Jurkat, Clone E6-1 (cell line): ENCODE measurements at places on chromosomes 2 and 18.

- peak; percentile 49 for DNase-seq
Measured at GRCh38 chr2:190781604-190782198, 98.9 kb upstream of the GLS start.

DNA sequence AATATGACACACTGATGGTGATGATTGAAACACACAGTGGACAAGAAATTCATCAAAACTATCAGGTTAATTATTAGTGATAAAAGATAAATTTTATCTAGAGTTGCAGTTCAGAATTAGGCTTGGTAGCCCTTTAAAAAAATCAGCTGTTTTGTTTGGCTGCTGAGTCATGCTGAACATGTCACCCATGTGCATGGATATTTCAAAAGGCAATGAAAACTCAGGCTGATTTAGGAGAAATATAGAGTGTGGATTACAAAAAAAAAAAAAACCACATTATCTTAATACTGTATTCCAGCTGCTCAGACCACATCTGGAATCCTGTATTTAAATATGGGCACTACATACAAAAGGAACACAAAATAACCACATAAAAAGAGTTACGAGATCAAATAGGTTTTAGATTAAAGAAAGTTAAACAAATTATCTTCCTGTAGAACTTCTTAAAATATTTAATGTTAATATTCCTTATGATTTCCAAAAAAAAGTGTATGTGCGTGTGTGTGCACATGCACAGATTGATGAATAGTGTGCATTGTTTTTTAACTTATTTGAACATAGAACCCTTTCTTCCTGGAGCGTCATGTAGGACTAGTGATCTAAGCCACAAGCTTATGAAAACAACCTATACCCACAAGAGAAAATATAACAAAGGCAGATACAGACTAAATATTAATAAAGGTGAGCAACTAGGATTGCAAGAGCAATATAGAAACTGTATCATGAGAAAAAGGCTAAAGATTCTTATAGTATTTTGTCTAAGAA lies 186.2 kb downstream of the STK39 start:
- DNase-seq, result peak; percentile 28

- no peak for DNase-seq
Measured at GRCh38 chr2:11757101-11757500, 10.7 kb downstream of the LPIN1 start.

GRCh38 chr2:174121175-174121574 lies 127.2 kb downstream of the OLA1 start:
- DNase-seq, result no peak

DNA sequence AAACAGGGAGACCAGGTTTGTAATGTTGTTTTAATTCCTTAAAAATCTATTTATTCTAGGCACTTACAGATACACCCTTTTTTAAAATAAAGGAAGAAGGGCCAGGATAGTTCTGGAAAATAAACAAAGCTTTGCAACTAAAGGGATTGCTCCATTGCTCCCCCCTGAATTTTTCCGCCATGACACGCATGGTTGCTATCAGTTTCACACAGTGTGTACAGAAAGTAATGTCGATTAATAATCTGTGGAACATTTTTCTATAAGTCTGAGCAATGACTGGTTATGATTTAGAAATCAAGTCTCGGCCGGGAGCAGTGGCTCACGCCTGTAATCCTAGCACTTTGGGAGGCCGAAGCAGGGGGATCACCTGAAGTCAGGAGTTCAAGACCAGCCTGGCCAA lies 90.8 kb downstream of the GAREM1 start:
- DNase-seq, result no peak

DNA sequence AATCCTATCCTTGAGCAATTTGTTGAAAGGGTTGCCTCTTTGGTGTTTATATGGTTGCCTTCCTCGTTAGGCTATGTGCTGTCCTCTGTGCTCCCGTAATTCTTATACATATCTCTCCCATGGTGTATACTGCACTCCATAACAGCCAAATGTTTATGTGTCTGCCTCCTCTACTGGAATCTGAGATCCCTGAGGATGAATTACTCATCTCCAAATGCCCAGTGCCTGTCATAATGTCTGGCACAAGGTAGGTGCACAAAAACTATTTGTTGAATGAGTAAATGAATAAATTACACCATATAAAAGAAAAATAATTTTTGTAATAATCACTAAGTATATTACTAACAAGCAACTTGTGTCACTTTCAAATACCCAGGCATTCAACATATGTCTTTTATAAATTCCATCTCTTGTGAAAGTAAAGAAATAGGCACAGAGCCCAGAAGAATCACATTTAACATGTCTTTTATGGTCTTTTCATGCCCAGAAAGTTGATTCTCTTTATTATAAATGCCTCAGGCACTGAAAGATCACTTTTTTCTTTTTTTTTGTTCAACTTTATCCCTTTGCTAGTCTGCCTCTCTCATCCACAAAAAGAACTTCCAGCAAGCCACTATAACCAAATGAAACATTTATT lies 164.9 kb downstream of the CCDC148 start:
- no peak for DNase-seq

GRCh38 chr2:221443645-221444044 lies 128.5 kb downstream of the EPHA4 start:
- DNase-seq, result no peak

DNA sequence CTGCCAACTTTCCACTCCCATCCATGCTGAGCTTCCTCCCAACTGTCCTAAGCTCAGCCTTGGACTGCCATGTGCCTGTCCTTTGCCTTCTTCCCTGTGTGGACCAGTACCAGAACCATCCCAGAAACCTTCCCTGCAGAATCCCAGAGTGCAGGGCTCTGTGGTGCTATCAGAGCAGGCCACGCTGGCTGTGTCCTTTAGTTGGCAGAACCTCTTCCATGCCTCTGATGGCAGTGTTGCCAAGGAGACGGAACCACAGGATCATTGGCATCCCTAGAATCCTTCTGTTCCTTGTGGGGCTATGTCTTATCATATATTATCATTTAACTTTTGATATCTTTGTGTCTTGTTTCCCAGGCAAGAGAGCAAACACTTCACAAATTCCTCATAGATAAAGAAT lies 73.0 kb upstream of the NOSTRIN start:
- no peak for DNase-seq

DNA sequence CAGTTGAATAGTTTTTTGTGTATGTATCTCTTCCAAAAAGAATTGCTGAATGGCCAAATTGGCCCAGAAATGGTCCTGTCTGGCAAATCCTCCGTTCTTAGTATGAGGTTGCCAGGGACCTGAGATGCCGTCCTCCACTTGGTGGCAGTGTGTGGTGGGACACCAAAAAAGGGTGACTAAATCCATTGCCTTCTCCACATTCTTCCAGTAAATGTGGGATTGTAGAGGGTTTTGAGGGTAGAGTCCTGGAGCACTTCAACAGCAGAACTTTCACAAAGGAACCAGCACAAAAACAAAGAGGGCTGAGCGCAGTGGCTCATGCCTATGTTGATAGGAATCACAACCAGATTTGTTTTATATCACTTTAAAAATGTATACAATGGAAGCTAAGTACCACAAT lies 199.9 kb downstream of the BCL2 start:
- DNase-seq, result no peak

DNA sequence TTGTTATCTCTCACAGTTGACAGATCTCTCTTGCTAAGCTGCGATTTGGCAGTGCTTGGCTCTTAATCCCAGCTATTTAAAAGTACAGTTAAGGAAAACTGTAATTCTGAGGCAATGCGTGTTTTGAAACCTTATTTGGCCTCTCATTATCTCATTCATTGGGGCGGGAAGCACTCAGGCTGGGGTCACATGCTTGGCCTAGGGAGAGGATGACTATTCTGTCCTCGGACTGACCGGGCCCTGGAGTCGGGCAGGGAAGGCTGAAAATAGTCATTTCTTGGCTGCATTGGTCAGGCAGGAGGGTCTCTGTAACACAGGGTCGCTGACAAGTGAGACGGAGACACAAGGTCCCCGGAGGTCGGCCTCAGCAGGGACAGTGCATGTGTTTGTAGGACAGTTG lies 20.2 kb upstream of the EMILIN2 start:
- no peak for DNase-seq

DNA sequence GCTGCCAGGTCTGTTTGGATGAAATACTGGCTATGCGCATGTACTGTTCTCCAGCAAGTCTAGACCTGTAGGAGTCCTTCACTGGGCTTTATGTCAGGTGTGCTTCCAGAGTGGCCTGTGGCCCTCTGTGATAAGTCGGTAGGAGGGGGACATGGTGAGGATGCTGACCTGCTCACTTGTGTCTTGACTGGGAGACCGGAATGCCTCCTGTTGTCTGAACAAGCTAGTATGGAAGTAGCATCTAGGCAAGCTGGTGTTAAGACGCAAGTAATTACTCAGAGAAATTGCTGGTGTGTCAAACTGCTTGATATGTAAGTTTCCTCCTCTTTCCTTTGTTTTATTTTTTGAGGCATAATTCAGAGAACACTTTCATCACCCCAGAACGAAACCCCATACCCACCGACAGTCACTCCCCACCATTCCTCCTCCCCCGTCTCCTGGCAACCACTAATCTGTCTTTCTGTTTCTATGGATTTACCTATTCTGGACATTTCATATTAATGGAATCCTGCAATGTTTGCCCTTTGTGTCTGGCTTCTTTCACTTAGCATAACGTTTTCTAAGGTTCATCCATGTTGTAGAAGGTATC lies 76.4 kb downstream of the TMEM247 start:
- DNase-seq, result no peak

GRCh38 chr2:74573747-74574562 lies 19.4 kb downstream of the DOK1 start:
- DNase-seq, result peak; percentile 73

- no peak for DNase-seq
Measured at GRCh38 chr2:86138736-86139625, 32.9 kb downstream of the PTCD3 start.

DNA sequence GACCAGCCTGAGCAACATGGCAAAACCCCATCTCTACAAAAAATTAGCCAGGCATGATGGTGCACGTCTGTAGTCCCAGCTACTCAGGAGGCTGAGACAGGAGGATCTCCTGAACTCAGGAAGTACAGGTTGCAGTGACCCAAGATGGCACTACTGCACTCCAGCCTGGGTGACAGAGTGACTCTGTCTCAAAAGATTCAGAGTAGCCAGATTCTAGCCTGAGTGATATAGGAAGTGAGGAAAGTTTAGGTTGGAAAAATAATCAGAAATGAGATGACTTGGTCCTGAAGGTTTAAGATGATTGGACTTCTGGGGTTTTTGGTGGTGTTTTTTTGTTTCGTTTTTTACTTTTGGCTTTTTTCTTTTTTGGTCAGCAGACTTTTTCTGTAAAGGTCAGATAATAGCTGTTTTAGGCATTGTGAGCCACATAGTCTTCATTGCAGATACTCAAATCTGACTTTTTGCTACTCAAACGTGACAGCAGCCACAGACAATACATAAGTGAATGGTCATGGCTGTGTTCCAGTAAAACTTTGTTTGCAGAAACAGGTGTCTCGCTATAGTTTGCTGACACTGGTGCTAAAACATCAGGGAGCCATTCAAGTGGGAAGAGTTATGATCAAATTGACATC lies 104.1 kb upstream of the UBXN4 start:
- no peak for DNase-seq

DNA sequence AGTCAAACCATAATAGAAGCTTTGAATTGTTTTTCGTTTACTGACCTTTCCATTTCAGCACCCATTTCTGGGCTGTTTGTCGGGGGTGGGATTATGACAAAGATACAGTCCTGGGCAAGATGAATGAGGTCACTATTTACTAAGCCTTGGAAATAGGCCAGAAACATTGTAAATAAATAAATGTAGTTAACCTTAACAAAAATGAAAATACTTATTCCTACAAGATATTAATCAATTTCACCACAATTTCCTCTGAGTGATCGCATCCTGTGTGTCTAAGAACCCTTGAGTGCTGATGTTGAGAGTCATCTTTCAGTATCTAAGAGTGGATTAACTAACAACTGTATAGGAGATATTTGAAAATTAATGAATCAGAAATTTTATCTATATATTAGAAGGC lies 14.0 kb downstream of the ITGA4 start:
- DNase-seq, result no peak

GRCh38 chr18:42082415-42083234 lies 127.6 kb downstream of the PIK3C3 start:
- no peak for DNase-seq

DNA sequence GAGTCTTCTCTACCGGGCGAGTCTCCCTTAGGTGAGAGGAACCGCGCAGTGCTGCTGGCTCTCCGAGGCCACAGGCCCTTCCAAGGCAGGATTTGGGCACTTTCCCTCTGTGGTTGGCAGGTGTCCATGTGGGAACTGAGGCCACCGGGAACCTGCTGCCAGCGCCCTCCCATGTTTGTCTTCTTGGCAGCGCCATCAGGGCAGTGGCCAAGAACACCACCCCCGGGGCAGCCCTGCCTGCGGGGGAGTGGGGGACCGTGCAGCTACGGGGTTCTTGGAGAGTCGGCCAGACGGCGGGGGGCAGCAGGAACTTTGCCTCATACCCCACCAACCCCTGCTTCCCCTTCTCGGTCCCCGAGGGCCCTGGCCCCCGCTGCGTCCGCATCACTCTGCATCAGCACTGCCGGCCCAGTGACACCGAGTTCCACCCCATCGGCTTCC lies 10.0 kb downstream of the CAPN10 start:
- no peak for DNase-seq

DNA sequence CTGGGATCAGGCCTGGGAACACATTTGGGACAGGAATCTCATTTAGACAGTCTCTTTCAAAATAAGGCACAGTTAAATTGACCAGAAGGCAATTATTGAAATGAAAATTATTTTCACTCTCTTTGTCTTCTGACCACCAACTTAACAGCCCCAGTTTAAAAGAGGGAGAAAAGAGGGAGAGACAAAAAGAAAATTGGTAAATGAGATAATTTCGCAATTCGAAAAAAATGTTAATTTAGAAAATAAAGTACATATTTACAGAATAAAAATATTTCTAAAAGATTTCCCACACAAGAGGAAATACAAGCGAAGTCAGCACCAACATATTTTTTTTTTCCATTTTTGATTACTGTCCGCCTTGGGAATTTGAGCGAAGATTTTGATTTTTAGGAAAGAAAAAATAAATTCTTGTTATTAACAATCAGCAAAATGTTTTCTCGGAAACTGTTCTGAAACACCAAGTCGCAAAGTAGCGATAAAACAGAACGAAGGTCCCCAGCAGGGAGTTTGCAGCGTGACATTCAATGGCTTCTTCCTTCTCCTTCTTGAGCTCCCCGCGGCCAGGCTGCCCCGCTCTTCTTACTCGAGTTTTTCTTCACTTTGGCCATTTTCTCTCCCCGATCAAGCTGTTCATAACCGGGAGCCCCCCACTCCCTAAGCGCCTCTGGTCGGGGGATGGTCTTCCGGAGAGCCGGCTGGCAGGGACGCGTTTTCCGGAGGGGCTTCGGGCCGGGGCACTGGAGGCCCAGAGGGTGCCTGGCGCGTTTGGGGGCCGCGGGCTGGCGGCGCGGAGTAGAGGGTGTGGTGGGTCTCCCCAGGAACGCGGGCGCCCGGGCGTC lies 5.0 kb downstream of the SP9 start:
- no peak for DNase-seq

DNA sequence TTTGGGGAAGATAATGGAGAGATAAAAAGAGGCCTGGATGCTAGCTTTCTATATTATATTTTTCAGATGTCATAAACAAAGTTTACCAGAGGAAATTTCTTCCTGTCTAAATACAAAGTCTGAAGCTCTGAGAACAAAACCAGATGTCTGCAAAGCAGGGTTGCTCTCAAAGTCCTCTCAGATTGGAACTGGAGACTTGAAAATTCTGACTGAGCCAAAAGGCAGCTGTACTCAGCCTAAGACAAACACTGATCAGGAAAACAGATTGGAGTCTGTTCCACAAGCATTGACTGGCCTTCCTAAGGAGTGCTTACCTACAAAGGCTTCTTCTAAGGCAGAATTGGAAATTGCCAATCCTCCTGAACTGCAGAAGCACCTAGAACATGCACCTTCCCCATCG lies 25.1 kb downstream of the KDM3A start:
- DNase-seq, result no peak
